ENCODE measurements at places on chromosomes 11 and 22.

DNA sequence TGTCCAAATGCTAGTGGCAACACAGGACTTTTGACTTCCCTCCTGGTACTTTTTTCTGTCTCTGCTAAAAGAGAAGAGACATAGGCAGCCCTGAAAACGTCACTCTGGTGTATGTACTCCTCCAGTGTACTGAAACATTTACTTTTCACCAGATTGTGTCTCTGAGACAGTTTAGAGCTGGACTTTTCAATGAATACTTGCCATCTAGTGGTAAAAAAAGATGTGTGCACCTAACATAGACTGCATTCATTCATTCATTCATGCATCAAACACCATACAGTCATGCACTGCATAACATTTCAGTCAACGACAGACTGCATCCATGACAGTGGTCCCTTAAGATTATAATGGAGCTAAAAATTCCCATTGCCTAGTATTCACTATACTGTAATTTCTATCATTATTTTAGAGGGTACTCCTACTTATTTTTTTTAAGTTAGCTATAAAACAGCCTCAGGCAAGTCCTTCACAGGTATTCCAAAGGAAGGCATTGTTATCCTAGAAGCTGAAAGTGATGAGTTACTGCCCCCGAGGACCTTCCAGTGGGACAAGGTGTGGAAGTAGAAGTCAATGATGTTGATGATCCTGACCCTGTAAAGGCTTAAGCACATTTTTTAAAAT, 186.2 kb downstream of the SPON1 start:
- DNase-seq, result peak; percentile 47

- DNase-seq, result no peak
Measured at GRCh38 chr11:95108159-95108611, 18.5 kb downstream of the ENDOD1 start.

GRCh38 chr11:79249295-79249993, 191.4 kb downstream of the TENM4 start:
- DNase-seq, result no peak

GRCh38 chr11:790721-791564, 1.1 kb upstream of the CEND1 start:
- DNase-seq, result no peak

DNA sequence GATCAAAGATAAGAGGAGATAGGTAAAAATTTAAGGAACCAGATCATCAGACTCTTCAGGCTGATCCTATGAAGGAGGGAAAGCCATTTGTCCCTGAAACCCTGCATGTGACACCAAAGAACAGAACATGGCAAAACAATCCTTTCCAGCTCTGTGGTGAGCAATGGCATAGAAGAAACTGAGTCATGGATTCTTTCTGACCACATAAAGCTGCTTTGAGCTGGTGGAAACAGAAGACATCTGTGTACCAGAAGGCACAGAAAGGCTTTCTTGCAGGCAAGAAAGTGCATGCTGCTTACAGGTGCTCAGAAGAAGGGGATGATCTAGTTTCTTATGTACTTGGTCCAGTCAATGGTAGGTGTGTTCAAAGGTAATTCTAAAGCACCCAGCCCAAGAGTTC, 45.0 kb upstream of the APOA1 start:
- DNase-seq, result no peak

DNA sequence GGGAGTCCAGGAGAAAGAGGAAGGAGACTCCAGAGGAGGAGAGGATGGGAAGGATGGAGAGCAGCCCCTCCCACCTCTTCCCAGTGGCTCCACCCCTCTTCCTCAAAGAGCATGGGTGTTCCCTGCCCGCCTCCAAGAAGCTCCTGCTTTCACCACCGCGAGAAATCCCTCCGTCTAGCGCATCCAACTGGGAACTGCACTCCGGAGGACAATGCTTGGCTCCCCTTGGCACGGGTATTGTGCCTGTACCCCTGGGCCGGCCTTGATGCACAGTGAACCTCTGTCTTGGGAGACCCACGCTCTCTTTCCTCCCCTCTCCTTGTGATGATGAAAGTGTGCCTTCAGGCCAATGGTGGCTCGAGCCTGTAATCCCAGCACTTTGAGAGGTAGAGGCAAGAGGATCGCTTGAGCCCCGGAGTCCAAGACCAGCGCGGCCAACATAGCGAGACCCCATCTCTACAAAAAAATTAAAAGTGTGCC, 14.9 kb upstream of the ADA2 start:
- DNase-seq, result no peak

- no peak for DNase-seq
Measured at GRCh38 chr11:126354631-126355323, 709 bp upstream of the ST3GAL4 start.

- peak; percentile 12 for DNase-seq
Measured at GRCh38 chr11:13486926-13487660, 8.7 kb downstream of the PTH start.

DNA sequence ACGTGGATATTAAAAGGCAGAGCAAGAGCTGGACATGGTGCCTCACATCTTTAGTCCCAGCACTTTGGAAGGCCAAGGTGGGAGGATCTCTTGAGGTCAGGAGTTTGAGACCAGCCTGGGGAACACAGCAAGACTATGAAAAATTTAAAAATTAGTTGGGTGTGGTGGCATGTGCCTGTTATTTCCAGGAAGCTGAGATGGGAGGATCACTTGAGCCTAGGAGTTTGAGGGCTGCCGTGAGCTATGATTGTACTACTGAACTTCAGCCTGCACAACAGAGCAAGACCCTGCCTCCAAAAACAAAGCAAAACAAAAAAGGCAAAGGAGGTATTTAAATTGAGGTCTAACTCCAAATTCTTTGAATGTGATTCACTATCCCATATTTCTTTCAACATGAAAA, 23.5 kb downstream of the RDX start:
- DNase-seq, result no peak

DNA sequence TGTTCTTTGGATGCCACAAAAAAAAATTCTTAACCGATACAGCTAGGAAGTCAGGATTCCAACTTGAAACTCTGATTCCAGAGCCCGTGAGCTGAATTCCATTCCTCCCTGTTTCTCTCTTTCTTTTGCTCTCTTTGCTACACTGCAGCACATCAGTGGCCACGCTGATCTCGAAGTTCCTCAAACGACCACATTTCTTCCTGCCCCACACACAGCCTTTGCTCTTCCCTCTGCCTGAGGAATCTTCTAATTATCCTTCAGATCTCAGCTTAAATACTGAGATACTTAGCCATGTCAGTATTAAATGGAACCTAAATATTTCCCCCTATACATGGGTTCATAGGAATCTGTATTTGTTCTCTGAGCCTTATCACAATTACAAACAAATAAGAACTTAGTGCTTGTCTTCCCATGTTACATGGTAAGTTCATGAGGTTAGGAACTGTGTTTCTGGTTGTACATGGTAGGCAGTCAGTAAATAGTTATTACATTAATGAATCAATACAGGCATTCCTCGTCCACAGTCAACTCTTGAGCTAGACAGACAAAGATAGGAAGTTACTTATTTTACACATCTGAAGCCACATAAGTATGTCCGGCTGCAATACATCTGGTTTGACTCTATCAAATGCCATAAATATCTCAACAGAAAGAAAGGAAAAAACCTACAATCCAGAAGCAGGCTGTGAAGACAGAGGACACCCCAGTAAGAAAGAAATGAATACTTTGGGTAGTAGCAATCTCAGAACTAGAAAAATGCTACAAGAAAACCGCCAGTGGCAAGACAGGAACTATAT, 86.6 kb downstream of the MAML2 start:
- DNase-seq, result no peak

DNA sequence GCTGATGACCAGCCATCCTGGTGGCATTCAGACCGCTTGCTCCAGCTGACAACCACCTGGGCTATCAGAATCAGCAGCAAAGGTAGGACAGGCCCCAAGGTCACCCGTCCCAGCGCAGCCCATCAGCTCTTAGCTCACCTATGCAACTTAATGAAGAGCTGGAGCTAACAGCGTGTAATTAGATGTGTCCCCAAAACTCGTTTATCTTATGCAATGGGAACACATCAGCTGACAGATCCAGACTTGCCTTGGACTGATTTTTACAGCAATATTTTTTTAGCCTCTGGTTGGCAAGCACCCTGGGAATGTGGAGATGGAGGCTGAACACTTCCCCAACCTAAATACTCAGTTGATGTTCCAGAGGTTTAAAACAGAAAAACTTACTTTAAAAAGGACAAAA, 76.0 kb downstream of the PACSIN2 start:
- no peak for DNase-seq

GRCh38 chr11:124934862-124935547, 842 bp downstream of the HEPACAM start:
- no peak for DNase-seq

DNA sequence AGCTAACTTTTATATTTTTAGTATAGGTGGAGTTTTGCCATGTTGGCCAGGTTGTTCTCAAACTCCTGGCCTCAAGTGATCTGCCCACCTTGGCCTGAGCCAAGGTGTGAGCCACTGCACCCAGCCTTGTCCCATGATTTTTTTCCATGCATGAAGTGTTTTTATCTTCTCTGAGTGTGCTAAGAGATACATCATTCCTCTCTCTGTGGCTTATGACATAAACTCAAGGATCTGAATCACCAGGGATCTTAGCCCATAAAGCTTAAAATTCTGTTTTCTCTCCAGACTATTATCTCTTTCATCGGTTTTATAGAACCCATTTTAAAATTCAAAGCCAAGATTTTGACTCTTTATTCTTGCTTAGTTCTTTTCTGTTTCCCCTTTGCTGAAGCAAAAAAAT, 48.4 kb upstream of the C11orf58 start:
- DNase-seq, result no peak

GRCh38 chr22:49791682-49792081, 36.0 kb downstream of the BRD1 start:
- no peak for DNase-seq
